Mesenteric fat pad (tissue), 1 donor: ENCODE measurements at places on chromosomes 16 and 17.

GRCh38 chr16:74626741-74627416, 20.0 kb upstream of the GLG1 start:
- DNase-seq: no peak

DNA sequence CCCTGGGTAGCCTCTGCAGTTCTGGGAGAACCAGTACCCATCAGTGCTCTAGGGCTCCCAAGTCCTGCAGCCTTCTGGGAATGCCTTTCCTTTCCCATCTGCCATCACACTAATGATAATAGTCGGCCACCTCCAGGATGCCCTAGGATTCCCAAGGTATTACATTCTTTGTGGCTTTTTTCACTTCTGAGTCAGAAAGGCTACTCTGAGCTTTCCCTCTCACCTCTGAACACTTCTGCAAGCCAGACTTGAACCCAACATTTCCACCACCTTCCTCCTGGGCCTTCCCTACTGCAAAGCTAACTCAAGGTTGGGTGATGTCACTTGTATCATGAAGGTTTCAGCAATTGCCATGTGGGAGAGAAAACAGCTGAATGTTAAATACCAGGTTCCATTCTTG, 49.7 kb upstream of the CCL2 start:
- no peak for DNase-seq

- peak; percentile 24 for DNase-seq
These were observed 20.4 kb downstream of the NLRC5 start for GRCh38 chr16:57009643-57010170.

DNA sequence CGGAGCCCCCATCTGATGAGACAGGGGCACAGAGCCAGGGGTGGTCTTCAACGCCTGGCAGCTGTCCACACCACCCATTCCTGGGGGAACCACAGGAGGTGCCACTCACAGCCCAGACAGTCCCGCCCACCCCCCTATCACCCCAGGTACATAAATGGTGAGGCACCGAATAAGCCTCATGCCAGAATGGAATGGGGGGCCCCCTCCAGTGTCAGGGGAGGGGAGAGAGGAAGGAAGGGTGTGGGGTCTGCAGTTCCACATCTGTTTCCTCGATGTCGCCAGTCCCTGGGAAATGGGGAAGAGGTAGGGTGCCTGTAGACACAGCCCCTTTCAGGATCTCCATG, 1.7 kb downstream of the TMC6 start:
- no peak for DNase-seq

GRCh38 chr17:76840443-76840767, 27.8 kb upstream of the MGAT5B start:
- DNase-seq: no peak

DNA sequence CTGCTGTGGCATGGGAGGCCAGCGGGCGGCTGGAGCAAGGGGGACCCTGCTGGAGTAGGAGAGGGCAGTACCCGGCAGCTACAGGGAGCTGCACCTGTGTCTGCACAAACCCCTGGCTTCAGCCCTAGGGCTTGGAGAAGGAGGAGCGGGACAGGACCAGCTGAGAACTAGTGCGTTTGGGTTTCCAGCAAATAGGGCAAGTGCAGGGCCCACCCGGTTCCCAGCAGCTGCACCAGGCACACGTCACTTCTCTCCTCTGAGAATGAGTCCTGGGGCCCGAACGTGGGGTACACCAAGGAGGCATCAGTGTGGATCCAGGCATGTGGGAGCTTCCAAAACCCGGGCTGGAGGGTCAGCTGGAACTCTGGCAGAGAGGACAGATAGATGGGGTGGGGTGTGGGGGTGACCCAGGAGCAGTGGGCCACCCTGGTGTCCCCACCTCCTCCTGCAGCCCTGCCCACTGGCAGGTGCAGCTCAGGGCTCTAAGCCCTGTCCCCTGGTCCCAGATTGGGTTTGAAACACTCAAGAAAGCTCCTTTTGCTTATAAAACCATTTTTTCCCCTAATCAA, 5.6 kb downstream of the C16orf89 start:
- no peak for DNase-seq

GRCh38 chr16:49216593-49216992, 65.0 kb downstream of the CBLN1 start:
- DNase-seq: no peak
